ENCODE measurements at places on chromosomes 4 and X.

- no peak for DNase-seq
Measured at GRCh38 chrX:15242899-15243555, 26.9 kb downstream of the ASB9 start.

GRCh38 chrX:54386314-54386713 is 28.5 kb upstream of the WNK3 start:
- no peak for DNase-seq

GRCh38 chrX:71292669-71293365 is 8.7 kb upstream of the ITGB1BP2 start:
- no peak for DNase-seq

GRCh38 chrX:108223585-108223984 is 132.0 kb downstream of the ATG4A start:
- no peak for DNase-seq

DNA sequence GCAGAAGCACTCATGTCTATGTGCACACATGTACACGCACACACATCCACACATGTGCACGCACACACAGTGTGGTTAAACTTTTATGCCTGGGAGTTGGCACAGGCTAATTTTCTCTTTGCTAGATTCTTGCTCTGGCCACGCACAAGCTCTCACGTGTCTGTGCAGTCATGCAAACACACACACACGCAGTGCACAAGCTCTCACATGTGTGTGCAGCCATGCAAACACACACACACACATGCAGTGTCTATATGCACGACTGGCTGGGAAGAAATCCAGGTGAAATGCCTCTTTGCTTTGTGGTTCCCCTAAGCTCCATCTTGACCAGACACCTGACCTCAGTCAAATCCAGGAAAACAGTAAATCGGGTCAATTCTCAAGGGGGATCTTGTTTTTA is 138.0 kb downstream of the SHOX start:
- DNase-seq, result no peak

DNA sequence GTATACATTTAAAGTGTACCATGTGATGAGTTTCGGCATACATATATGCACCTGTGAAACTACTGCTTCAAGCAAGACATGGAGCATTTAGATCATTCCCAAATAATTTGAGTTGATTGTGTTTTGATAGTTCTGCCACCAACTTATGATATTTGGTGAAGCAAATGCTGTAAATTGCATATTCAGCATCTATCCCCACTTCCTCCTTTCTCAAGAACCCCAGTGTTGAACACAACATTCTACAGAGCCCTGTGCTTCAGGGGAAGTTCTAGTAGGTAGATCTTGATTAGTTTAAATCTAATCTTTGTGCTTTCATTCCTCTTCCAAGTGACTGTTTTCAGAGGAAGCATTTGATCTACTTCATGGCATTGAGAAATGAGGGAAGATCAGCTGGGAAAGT is 5.4 kb upstream of the SHROOM3 start:
- DNase-seq, result no peak

DNA sequence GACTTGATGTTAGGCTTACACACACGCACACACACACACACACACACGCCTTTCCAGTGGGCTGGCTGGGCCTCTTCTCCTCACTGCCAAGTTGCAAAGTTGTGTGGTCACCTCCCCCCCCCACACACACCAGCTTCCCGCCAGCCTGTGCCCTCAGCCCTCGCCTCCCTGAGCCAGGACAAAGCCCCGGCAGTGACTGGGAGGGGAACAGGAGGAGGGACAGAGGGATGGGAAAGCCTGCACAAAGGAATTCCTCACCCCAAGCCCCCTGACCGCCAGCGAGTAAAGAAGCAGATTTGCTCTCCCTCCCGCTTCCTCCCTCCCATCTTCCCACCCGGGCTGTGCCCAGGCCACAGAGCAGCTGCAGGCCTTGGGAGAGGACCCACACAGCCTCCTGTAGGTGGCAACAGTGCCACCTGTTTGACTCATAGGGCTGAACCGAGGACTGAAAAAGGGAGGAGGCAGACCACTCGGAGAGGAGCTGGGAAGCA is at the start of gene GDPD2:
Gene GDPD2 (plus strand): TSS at position 464 of the 491 bp plus-strand sequence. CDS start 1,671 bp downstream, outside the sequence.
- no peak for DNase-seq

- no peak for DNase-seq
Measured at GRCh38 chr4:11028334-11028733, 343.8 kb upstream of the CLNK start.

- DNase-seq, result no peak
Measured at GRCh38 chr4:102579794-102580462, 78.8 kb downstream of the NFKB1 start.

GRCh38 chr4:1363513-1363912 is 16.5 kb downstream of the UVSSA start:
- DNase-seq, result no peak

- no peak for DNase-seq
Measured at GRCh38 chr4:24858550-24858949, 54.3 kb downstream of the CCDC149 start.

All from 8988T (cell line).